NCI-H1417 treated with DMSO at 0.1 percent for 48 hours (cell line): ENCODE measurements at places on chromosomes 11 and 22.

DNA sequence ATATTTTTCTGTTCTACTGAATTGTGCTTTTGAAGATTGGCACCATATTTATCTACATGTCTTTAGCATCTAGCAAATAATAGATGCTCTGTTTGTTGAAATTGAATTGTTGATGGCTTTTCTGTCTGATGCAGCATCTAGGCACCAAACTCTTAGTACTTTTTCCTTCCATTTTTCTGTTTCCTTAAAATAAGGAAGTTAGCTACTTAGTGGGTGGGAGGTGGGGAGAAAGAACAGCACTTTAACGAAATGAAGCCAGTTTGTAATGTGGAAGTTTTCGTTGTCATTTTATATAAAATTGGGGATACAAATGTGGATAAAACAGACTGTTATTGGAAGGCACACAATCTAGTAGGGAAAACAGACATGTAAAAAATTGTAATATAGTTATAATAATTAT is 76.6 kb downstream of the HIPK3 start:
- no peak for DNase-seq

DNA sequence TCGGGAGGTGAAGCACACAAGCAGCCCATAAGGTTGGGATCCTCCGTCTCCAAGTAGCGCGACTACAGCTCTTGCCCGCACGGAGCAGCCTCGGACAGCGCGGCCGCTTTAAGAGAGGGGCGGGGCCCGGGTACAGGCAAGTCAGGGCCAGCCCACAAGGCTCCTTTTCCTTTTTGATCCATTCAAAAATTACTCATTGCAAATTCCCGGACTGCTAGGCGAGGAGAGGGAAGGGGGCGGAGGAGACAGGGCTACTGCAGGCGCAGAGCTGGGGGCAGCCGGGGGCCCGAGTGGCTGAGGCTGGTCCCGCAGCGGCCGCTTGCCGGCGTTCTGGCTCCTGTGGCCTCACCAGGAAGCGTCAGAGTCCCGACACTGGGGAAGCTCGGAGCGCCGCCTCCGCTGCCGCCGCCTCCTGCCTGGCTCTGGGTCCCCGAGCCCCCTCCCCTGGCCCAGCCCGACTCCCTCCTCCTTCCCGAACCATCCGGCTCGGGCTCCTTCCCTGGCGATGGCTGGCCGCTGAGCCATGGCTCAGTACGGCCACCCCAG is at the start of gene UBASH3B:
Gene UBASH3B, plus strand, starts transcription at position 196 of the 546 bp plus-strand sequence. Its CDS starts 328 bp downstream, at position 524.
- DNase-seq, result no peak

DNA sequence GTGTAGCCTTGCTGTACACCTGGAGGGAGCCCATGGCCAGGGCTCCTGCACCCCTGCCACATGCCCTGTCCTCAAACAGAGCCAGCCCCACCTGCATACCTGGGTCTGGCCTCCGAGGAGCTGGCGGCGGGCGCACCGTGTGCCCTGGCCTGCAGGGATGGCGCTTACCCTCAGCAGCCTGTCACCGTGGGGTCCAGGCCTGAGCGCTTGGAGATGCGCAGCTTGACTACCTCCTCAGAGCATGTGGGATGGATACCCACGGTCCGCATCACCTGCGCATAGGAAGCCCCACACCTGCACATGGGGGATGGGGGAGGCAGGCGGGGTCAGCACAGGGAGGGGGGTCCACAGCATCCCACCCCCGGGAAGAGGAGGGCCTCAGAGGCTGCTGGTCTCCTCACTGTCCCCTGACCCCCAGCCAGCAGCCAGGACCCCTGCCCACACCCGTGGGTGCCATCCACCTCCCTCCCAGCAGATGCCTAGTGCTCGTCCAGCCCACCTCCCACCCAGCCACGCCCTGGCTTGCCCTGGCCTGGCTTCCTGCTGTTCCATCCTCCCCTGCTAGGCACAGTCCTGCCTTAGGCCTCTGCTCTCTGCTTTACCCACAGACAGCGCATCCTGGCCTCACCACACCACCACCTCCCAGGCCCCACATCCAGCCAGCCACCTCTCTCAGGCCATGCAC is 22.4 kb upstream of the GNB1L start:
- DNase-seq, result no peak

DNA sequence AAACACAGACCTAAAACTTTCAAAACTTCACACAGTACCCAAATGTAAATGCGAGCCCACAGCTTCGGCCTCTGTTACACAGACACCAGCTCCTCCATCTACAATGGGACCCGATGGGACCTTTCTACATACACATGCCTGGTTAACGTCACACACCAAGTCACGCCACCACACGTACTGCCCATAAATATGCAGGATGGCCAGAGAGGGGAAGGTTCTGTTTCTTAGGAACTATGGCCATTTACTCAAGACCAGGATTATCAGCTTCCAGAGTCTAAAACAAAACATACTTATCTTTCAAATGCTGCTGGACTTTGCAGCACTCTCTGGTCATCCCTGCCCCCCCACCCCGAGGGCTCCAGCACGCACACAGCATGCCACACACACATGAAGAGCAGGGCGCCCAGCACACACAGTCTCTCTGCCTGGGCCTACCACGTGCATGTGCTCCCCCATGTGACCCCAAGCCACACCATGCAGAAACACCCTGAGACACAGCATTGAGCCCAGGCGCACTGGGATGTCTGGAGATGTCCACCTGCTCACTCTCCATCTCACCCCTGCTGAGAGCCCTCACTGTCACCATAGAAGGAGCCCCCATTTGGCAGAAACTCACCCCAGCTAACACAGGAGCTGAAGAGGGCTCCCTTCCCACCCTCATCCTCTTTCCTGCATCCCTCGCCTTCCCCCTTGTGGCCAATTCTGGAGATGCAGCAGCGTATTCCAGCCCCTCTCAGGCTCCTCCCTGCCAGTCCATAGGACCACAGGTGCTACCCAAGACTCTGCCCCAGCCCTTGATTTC is 61.8 kb downstream of the SLC22A12 start:
- peak; percentile 29 for DNase-seq

- no peak for DNase-seq
These were observed 197.6 kb upstream of the BLID start for GRCh38 chr11:122313581-122313980.

GRCh38 chr11:64327993-64328392 is 10.1 kb downstream of the PRDX5 start:
- DNase-seq, result no peak

- DNase-seq, result no peak
These were observed 13.2 kb upstream of the SHANK2 start for GRCh38 chr11:71265559-71266092.

DNA sequence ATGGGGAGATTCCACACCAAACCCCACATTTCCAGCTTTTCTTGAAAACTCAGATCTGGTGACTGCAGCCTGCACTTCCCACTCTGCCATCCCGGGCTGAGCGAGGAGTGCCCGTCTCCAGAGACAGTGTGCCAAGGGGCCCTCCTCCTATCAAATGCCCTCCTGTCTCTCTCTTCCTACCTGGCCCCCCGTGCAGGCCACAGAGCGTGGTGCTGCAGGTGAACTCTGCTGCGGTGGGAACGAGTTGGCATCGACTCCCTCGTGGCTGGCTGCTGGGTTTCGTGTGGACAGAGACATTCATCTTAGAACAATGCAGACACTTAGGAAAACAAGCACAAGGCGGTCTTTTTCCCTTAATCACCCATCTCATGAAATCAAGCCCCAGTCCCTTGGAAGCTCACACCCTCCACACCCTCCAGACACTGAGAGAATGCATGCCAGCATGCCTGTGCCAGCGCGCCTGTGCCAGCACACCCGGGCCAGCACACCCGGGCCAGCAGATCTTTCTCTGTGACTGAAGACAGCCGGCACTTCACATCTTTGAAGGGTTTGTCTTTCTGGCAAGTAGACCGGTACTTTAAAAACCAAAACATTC is 65.0 kb downstream of the PARVB start:
- no peak for DNase-seq

GRCh38 chr11:11089805-11090204 is 232.0 kb upstream of the ZBED5 start:
- no peak for DNase-seq

DNA sequence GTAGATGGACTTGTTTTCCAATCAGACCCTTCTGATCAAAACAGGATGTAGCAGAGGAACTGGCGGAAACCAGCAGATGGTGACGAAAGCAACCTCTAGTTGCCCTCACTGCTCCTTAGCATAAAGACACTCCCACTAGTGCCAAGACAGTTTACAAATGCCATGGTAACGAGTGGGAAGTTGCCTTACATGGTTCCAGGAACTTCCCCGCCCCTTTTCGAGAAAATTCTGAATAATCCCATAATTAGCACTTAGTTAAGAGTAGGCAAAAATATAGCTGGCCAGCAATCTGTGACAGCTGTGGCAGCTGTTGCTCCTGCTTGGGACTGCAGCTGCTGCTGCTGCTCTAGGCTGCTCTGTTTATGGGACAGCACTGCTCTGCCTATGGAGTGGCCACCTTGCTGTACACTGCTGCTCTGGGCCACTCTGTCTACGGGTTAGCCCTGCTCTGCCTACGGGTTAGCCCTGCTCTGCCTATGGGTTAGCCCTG is 33.4 kb upstream of the SORL1 start:
- DNase-seq, result no peak

DNA sequence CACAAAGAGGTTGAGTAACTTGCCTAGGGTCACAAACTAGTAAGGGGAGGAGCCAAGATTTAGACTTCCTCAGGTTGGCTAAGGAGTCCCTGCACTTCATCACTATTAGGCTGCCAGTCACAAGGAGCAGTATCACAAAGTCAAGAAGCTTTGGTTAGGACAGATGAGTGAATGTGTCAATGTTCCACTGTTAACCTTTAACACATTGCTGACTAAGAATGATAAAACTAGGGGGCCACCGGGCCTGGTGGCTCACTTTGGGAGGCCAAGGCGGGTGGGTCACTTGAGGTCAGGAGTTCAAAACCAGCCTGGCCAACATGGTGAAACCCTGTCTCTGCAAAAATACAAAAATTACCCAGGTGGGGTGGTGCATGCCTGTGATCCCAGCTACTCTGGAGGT is 32.0 kb downstream of the TMEM123 start:
- DNase-seq, result no peak

GRCh38 chr11:133927690-133928627 is 28.8 kb downstream of the IGSF9B start:
- DNase-seq, result peak; percentile 32

DNA sequence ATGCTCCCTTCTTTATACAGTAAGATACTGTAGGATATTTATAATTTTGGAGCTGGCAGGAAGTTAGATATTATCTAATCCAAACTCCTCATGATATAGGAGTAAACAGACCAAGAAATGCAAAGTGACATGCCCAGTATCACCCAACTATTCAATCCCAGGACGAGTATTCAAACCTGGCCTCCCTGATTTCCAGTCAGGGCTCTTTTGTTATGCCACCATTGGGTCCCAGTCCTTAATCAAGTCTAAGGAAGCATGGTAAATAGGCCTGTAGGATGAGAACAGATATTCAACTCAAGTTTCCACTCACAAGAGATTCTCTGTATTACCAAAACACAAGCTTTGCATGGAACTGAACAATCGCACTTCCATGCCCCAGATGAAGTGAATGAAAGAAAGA is 484.0 kb upstream of the API5 start:
- no peak for DNase-seq

- no peak for DNase-seq
These were observed 27.2 kb downstream of the CERK start for GRCh38 chr22:46710806-46711205.

DNA sequence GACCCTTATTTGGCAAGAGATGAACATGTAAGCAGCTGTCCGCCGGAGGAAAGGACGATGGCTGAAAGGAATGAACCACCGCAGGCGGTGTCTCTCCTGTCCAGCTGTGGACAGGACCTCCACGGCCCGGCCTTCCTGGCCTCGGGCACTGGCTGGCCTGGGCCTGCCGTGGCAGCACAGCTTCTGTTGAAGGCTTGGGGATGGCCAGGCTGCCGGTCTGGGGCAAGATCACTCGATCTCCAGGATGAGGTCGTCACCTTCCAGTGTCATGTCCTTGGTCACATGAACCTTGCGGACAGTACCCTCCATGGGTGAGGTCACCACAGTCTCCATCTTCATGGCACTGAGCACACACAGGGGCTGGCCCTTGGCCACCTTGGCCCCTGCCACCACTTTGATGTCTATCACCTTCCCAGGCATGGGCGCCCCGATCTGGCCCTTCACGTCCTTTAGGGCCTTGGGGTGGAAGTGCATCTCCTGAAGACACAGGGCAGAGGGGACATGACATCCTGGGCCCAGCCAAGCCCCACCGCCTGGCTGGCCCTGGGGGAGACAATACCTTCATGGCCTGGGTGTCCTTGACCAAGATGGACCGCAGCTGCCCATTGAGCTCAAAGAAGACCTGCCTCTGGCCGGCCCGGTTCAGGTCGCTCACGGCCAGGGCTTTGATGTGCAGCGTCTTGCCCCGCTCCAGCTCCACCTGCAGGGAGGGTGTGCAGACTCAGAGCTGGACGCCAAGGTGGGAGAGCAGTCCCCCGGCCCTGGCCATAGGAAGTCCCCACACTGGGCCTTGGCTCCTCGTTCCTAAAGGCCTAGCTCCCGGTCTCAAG is 5.6 kb downstream of the RCE1 start:
- DNase-seq, result no peak

- DNase-seq, result no peak
These were observed 204.3 kb upstream of the PLET1 start for GRCh38 chr11:112464949-112465348.
